ENCODE measurements at places on chromosomes 2 and 18.
A peak's percentile ranks its signal among the peaks of the same experiment; 100 is the strongest.

DNA sequence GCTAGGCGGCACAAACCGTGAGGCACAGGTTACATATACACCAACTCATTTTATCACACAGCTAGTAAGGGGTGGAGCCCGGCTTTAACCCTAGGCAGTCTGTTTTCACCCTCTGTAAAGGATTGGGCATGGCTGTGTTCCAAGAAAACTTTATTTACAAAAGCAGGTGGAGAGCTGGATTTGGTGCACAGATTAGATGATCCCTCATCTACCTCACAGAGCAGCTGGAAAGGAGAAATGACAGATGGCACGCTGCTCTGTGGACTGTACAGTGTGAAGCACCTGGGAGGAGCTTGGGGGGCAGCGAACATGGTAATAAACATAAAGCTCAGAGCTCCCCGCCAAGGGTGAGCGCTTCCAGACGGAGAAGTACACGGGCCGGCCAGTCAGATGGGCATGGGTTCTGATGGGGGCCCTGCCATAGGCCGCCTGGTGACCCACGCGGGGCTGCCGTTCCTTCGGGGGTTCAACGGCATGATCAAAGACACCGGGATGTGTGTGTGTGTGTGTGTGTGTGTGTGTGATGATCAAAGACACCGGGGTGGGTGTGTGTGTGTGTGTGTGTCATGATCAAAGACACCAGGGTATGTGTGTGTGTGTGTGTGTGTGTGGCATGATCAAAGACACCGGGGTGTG lies 862 bp upstream of the TMEM177 start:
- DNase-seq = peak; percentile 66

- DNase-seq = no peak
Measured at GRCh38 chr2:3730646-3731045, 27.3 kb downstream of the DCDC2C start.

- DNase-seq = no peak
Measured at GRCh38 chr2:10547663-10548376, 99.7 kb upstream of the ODC1 start.

GRCh38 chr2:36561237-36561944 lies 36.6 kb downstream of the FEZ2 start:
- DNase-seq = no peak

- no peak for DNase-seq
Measured at GRCh38 chr2:122112216-122113005, 357.0 kb downstream of the TSN start.

DNA sequence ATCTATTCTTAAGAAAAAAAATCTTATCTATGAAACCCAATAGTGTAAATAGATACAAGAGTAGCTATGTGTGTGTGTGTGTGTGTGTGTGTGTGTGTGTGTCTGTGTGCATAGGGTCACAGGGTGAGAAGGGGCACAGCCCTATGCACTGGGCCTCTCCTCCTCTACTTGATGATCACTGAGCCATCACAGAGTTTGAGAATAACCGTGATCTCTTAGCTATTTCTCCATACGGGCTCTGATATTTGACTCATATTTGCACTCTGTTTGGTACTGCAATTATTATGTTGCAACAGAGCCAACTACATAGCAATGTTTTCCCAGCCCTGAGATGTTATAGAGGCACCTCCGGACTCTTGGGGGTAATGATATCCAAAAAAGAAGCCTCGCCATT lies 28.8 kb upstream of the SLC40A1 start:
- no peak for DNase-seq

GRCh38 chr2:66674087-66674486 lies 239.2 kb downstream of the MEIS1 start:
- no peak for DNase-seq

- no peak for DNase-seq
Measured at GRCh38 chr18:60295674-60296073, 76.9 kb downstream of the MC4R start.

DNA sequence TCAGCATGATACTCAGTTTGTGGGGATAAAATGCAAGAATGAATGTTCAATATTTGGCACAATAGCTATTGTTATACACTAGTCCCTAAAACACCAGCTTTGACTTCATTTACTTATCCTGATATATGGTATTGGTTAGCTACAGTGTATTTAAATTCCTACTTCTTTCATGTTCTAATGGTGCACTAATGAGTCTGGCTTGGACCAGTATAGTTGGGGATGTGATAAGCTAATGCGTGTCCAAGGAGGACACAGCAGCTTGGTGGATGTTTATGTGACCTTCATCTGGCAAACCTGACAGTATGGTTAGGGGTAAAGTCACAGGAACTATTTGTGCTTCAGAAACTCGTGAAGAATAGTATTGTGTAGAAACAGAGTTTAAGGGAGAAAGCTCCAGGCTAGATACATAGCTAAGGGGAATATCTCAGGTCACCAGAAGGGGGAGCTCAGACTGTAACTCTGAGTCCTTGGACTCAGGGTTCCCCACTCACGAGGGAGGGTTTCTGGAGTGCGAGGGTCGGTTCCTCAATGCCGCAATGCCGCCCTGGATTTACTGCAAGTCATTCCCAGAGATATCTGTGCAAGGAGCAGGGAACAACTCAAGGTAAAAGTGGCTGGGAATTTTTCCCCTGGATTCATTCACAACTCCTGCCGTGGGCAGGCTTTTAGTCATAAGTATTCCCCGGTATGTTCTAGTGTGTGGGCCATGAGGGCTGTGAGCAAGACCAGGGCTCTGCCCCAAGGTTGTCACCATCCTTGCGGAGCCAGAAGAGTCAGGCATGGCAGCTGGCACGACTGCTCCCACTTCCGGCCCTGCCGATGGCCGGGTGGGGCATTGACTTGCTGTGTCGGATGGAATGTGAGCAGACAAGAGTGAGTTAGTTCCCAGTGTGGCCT lies 14.5 kb downstream of the IL1R2 start:
- peak; percentile 9 for DNase-seq

- DNase-seq = no peak
Measured at GRCh38 chr2:9981655-9982054, 30.2 kb downstream of the GRHL1 start.

- DNase-seq = peak; percentile 9
Measured at GRCh38 chr2:235740821-235741220, 247.0 kb downstream of the AGAP1 start.

GRCh38 chr2:71460595-71461303 lies 7.4 kb downstream of the DYSF start:
- no peak for DNase-seq

DNA sequence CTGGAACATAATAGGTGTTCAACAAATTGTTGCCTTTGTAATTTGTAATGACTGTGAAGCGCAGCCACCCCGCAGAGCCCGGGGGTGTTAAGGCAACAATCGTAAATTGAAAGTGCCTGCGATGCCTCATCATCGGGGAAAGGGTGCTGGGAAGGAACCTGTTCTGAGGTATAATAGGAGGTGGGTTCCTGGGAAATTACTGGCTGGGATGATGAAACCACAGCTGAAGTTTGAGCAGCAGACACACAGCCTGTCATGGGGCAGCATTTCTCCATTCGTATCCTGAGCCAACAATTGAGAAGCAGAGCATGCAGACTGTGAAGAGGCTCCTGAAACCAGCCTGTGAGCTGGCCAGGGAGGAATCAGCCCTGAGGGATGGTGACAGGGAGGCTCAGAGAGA lies 404.0 kb upstream of the MYT1L start:
- DNase-seq = no peak

GRCh38 chr2:60054571-60055340 lies 498.7 kb downstream of the BCL11A start:
- DNase-seq = no peak

DNA sequence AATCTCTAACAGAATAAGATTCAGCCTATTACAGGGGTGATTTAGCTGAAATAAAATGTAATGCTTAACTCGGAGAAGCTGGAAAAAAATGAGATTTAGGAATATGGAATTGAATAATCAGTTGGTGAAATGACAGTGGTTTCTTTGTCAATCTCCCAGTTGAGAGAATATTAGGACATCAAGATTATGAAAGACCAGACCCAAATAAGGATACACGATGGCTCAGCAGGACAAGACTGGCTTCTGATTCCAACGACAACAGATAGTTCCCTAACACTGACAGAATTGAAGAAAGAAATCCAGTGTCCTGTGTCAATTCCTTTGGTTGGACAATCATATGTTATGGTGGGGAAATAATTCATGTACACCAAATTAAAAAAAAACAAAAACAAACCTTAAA lies 55.8 kb downstream of the HRH4 start:
- no peak for DNase-seq

DNA sequence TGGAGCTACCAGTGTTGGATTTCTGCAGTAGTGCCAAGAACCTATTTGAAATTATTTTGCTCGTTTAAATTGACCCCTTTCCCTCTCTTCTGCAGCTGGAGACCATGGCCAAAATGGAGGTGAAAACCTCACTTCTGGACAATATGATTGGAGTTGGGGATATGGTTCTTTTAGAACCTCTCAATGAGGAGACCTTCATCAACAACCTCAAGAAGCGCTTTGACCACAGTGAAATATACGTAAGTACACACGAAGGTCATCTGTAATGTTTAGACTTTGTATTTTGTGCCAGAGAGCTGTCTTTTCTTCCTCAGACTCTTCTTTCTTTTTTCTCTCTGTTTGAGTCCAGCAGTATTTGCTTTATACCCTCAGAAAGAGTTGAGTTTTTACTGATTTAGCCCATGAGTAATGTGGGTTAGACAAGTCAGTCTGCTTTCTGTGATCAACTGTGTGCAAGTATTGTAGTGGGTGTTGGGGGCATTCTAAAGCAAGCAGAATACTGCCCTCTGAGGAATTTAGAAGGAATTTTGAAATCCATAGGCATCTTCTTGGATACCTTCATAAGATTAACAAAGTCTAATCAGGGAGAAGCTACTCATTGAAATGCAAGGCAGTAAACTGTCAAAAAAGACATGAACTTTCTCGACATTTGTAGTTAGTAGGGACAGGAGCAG lies 31.7 kb downstream of the MYO1B start:
- DNase-seq = no peak

DNA sequence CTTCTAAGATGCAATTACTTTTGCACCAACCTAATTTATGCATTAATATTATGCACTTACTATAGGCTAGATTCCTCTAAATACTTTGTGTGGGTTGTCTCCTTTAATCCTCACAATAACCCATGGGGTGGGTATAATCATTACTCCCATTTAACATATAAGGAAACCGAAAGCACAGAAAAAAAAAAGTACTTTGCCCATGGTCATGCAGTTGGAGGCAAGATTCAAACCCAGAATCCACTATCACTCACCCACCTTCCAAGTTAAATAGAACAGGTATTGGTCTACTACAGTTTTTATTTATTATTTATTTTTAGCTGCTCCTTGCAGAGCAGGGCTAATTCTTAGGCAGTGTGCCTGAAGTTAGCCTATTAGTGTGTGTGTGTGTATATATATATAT lies 76.6 kb upstream of the FZD7 start:
- DNase-seq = no peak

GRCh38 chr18:54755456-54755855 lies 72.8 kb upstream of the RAB27B start:
- no peak for DNase-seq

GRCh38 chr18:77974329-77974728 lies 724.7 kb downstream of the GALR1 start:
- DNase-seq = no peak

- DNase-seq = no peak
Measured at GRCh38 chr2:137826373-137827372, 137.6 kb upstream of the HNMT start.

DNA sequence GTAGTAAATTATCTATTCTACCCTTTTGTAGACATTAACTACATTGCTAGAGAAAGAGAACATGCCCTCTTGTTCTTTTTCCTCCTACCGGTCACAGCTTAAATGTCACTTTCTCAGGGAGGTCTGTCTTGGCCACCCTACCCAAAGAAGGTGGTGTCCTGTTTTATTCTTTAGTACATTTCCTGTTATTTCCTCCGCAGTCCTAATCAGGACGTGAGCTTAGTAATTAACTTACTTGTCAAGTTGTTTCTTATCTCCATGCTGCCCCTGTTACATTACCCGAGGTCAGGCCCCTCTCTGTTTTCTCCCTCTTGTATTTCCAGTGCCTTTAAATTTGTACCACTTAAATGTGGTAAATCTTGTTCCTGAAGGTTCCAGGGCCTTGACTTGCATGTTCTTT lies 73.7 kb upstream of the RMDN2 start:
- no peak for DNase-seq

DNA sequence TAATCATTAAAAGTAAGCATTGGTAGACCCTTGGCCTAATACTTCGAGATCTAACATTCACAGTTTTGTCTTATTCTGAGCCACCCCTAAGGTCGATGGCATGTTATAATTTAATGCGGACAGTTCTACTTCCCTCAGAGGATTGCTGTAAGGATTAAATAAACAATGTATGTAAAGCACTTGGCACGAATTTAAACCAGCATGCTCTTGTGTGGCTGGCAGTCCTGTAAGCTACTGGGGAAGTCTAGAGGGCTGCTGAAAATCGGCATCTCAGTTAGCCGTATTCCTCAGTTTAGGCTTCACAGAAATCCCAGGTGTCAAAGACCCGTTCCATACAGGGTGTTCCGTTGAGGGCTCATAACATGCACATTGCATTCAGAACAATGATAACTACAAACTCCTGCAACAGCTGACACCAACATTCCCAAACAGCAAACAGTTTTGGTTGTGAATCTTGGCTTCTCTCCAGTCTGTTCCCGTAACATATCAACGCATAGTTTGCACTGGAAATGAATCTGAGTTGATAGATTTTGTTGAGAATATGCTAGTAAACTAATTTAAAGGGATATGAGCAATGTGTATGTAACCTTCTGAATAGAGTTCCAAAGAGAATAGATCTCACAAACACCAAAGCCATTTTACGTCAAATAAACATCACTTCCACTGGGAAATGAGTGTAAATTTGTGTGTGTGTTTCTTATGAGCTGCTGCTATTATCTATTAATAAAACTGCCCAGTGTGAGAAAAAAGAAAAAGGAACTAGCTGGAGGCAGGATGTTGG lies 52.2 kb upstream of the ACKR3 start:
- DNase-seq = no peak

GRCh38 chr2:72033636-72034035 lies 114.0 kb downstream of the CYP26B1 start:
- DNase-seq = no peak

DNA sequence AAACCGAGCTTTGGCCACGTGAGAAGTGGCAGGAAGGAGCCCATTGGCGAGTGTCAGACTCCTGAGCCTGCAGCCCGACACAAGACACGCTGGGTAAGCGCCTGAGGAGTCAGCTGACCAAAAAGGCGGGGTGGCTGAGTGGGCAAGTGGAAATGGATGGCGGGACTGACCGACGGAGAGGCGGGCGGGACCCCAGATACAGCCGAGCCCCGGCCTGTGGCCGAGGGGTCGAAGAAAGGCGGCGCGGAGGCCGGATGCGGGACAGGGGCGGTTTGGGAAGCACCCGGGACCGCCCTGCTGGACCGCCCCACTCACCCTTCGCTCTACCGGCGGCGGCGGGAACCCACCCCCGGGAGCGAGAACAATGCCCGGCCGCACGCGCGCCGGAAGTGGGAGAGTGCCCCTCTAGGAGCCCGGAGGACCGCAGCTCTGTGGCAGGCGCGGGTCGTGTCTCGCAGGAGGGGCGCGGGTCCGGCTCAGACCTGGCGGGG lies 22.8 kb downstream of the ZSCAN30 start:
- DNase-seq = peak; percentile 94

GRCh38 chr18:25392192-25392591 lies 40.2 kb upstream of the ZNF521 start:
- DNase-seq = no peak

Measured in COR-L47 (cell line).